NCI-H2107 (cell line): ENCODE measurements at places on chromosomes 11 and 22.

GRCh38 chr11:128546916-128547315 lies 40.4 kb downstream of the ETS1 start:
- no peak for DNase-seq

GRCh38 chr11:125123947-125124617 lies 12.7 kb upstream of the TMEM218 start:
- DNase-seq, result no peak

DNA sequence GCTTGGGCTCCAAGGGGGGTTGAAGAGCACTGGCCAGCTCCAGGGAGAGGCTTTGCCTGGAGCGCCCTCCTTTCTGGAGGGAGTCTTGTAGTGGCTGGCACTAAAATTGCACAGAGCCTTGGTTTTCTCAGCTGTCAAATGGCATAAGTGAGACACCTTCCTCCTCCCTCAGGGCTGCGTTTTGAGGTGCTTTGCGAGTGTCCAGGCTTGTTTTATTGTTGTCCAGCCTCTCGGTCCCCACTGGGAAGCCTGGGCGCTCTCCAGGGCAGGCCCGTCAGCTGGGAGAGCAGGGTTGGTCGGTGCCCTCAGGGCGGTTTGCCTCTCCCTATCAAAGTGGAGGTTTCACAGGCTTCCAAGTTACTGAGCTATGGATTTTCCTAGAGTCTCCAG lies 149.3 kb upstream of the B3GAT1 start:
- DNase-seq, result no peak

DNA sequence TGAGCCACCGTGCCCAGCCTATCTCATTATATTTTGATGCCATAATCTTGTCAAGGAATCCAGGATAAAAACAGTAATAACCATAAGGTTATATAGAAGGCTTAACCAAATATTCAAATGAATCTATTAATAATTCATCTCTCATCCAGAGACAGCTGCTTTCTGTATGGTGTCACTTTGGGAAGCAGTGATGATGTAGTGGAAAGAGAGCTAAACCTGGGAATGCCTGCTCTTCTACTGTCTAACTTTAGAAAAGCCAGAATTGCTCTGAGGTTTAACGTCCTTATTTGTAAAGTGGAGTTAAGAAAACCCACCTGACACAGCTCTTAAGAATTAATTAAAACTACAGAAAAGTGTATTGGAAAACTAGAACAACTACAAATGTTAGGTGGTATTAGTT lies 29.3 kb upstream of the OR10D3 start:
- DNase-seq, result no peak

- DNase-seq, result no peak
Measured at GRCh38 chr22:38638728-38639127, 17.5 kb downstream of the FAM227A start.

DNA sequence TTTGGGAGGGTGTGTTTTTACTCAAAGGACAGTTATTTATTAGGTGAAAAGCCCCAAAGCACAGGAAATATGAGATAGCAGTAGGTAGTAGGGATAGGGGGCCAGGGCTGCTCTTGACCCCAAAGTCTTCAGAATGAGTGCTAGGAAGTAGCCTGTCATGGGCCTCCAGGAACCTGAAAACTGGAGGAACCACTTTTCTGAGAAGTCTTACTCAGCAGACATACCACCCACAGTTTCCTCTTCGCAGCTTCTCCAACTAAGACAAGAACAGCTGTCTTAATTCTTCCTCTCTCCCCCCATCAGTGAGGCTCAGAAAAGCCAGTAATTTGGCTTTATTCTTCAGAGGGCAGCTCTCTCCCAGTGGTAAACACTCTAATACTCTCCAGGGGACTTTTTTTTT lies 84.0 kb upstream of the CTSC start:
- no peak for DNase-seq

DNA sequence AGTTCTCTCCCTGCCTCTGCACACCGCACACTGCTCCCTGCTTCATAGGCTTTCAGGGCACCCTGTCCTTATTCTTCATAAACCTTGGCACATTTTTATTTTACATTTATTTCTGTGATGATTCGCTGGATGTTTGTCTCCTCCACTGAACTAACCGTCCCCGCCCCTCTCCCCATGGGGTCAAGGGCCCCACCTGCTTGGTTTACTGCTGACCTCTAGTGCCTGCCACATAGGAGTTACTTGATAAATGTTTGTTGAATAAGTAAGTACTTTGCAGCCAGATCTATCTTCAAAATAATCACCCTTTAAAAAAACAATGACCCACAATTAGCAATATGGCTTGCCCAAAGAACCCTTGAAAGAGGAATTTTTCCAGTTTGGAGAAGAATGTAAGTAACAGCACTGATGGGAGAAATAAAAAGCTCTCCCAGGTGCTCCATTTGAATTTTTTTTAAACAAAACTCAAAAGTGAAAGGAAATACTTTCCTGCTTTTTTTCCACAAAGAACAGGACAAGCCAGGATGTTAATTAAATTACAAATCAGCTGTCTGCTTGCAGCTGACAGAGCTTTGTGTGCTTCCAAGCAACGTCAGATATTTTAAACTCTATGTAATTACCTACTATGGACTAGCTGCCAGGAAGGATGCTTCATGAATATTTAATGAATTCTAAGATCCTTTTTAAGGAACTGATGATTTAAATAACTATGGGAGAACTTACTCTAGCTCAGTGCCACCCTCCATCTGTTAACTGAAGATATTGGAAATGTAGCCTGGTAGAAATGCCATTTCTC lies 1083.6 kb downstream of the DLG2 start:
- no peak for DNase-seq

DNA sequence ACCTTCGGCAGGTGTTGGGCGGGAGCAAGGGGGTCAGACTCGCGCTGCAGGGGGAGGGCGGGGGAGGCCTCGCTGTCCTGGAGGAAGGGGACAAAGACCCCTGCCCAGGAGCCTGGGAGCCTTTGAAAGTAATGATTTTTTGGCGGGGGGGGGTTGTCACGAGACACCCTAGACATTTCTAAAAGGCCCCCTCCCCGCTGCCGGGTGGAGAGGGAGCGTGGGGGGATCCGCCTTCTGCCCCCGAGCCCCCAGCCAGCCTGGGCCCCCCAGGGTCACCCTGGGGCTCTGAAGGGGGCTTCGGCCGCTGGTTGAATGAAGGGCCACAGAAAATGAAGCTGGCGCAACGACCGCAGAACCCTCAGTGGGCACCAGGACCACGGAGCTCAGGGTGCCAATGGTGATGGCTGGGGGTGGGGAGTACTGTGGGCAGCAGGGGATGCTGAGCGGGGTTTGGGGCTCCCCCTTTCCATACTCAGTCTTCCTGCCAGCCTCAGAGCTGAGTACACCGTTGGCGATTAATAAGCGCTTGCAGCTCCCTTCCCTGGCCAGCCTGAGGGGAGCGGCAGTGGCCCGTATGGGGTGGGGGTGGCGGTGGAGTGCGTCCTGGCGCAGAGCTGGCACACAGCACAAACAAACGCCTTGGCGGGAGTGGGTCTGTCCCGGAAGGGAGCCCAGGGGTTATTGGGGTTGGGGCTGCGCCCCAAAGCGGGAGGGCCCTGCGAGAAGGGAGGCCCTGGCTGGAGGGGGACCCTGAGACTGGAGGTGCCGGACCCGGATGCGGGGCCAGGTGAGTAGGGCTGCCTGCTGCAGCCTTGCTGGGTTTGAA lies 1.2 kb upstream of the DUSP8 start:
- no peak for DNase-seq

GRCh38 chr11:32255841-32256240 lies 165.0 kb downstream of the RCN1 start:
- DNase-seq, result no peak

GRCh38 chr11:6705905-6706535 lies 22.9 kb upstream of the MRPL17 start:
- peak; percentile 14 for DNase-seq

DNA sequence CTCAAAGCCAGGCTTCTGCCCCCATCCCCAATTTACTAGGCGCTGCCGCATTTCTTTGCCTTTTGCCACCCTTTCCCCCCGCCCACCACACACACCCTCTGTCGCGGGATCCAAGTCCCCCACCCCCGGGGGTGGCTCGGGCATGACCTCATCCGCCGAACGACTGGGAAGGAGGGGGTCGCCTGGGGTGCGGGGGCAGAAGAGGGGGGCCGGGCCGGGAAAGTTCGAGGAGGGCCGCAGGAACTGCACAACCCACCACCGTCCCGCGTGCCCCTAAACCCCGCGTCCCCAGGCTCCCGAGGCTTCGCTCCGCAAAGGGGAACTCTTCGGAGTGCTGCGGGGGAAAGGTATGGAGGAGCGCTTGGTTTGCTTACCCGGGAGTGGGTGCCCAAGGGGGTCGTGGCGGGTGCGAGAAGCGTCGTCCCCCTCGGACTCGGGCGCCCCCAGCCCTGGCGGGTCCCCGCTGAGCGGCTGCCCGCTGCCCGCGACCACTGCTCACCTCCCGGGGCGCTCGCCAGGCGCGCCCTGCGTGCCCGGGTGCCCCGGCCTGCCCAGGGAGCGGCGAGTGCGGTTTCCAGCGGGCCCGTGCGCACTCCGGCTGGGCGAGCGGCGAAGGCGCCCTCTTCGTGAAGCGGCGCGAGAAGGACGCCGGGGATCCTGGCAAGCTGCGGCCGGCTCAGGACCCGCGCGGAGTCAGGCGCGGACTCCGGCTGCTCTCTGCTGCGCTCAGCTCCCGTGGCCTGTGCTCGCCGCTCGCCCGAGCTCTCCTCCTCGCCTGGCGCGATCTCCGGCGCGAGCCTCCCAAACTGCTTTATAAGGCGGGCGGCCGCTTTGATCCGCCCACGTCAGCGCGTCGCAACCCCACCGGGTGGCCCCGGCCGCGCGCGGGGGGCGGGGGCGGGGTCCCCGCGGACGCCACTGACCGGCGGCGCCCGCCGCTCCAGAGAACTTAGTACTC lies 4.0 kb upstream of the WNT11 start:
- peak; percentile 32 for DNase-seq

DNA sequence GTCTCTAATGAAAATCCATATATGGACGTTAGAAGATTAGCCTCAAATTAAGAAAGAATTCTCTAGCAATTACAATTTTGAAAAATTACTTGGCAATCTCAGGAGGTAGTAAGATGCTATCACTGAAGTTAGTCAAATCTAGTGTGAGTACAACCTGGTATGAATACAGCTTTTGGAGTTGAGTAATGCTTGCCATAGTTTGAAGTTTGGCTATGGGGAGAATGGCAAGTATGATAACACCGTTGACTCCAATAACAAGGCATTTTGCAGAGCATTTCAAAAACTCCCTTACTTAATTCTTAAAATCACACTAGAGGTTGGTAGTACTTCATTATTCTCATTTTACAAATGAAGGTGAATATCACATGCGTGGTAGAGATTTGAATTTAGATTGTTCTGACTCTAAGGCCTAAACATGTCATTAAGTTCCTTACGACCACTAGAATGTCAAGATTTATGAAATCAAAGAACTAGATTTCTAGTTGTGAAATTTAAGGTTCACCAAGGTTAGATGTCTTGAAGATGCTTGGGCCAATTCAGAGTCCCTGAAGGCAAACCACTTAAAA lies 355.4 kb downstream of the ETS1 start:
- no peak for DNase-seq
